ENCODE measurements at places on chromosomes 3 and 15. TPM values are rescaled to one million over a fixed set of nuclear protein-coding genes. Genes with fewer than 3 reads are reported as not detected.

Gene TGM4
- total RNA-seq, result 0.63 TPM

Gene USP4
- total RNA-seq, result 39.8 TPM

Gene CDC25A
- 10.5 TPM for total RNA-seq

Gene MYZAP
- total RNA-seq, result 5.9 TPM

Gene KIF7
- 13.3 TPM for total RNA-seq

Gene SCAMP5
- total RNA-seq, result 17.9 TPM

DNA sequence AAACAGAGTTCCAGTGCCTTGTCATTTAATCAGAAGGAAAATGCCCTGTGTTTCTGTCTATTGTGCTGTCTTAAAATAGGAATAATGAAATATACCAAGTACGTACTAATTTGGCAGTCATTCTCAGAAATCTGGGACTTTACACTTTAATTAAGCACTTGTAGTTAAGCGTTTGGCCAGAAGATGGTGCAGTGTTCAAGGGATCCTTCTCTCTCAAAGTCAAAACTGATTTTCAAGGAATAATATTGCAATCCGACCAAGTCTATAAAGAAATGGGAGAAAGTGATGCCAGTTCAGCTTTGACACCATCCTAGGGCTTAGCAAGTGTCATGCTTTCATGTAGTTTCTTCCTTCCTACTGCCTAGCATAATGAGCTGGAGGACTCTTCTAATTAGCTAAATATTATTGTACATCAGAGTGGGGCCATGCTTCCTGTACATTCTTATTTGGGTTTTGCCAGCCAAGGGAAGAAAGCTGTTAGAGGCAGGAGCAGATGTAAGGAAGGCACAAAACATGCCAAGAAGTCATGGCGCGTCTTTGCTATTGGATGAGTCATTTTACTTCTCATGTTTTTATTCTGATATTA is 64.8 kb downstream of the SAMMSON start:
- no peak for DNase-seq

DNA sequence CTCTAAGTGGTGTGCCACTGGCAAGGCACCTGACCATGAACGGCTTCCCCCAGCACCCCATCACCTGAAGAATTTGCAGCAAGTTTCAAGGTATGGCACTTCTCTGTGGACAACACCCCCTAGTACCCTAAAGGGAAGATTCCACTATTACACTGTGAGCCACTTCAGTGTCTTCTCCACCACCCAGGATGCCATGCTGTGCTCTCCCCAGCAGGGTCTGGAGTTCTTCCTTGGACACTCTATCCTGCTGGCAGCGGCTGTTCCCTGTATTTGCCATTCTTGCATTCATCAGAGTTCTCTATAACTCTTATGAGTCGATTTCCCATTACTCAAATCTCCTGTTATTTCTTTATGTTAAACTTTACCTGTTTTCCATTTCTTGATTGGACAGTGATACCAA is 33.9 kb upstream of the RNU6-1 start:
- no peak for DNase-seq

- no peak for DNase-seq
Measured at GRCh38 chr15:78167227-78167888, 18.2 kb downstream of the IDH3A start.

DNA sequence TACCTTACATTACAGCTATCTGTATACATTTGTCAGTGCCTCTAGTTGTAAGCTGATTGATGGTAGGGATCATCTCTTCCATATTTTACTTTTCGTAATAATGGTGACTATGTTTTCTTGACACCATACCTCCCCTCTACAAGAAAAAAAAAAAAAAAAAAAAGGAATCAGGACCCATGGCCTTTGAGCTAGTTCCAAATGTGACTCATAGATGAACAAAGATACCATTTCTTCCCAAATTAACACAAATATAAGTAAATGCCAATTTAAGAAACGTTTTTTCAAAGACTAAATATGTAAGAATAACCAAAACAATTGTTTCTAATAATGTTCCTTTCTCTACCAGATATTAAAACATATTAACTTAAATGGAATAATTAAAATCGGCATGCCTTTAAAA is 23.1 kb downstream of the UBE3A start:
- no peak for DNase-seq

GRCh38 chr3:95934181-95934580 is 880.2 kb upstream of the EPHA6 start:
- DNase-seq, result no peak

- DNase-seq, result no peak
Measured at GRCh38 chr3:169667166-169668071, 3.9 kb upstream of the MECOM start.

DNA sequence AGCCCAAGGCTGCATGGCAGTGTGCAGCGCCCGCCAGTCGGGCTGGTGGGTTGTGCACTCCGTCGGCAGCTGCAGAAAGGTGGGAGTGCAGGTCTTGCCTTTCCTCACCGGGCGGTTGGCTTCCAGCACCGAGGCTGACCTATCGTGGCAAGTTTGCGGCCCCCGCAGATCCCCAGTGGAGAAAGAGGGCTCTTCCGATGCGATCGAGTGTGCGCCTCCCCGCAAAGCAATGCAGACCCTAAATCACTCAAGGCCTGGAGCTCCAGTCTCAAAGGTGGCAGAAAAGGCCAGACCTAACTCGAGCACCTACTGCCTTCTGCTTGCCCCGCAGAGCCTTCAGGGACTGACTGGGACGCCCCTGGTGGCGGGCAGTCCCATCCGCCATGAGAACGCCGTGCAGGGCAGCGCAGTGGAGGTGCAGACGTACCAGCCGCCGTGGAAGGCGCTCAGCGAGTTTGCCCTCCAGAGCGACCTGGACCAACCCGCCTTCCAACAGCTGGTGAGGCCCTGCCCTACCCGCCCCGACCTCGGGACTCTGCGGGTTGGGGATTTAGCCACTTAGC is 4.3 kb downstream of the ISL2 start:
- no peak for DNase-seq

Data from PC-9 (cell line).